Left cardiac atrium (tissue), 4 donors: ENCODE measurements at places on chromosomes 16 and 17. TPM values are rescaled to one million over a fixed set of nuclear protein-coding genes. Genes with fewer than 3 reads are reported as not detected.

DNA sequence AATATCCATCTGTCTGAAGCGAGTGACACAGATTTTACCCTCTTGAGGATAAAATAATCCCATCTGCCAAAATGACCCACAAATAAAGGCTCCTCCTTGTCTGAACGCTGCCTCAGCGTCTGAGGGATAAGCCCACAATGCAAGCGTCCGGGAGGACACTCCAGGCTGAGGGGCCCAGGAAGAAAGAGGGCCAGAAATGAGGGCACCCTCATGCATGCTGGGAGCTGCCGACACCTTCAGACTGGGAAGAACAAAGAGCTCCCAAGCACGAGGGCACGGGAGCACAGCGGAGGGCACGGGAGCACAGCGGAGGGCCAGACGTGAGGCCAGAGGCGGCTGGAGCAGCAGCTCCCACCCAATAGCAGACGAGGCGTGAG lies 126.9 kb downstream of the ZNF778 start:
- DNase-seq: no peak

DNA sequence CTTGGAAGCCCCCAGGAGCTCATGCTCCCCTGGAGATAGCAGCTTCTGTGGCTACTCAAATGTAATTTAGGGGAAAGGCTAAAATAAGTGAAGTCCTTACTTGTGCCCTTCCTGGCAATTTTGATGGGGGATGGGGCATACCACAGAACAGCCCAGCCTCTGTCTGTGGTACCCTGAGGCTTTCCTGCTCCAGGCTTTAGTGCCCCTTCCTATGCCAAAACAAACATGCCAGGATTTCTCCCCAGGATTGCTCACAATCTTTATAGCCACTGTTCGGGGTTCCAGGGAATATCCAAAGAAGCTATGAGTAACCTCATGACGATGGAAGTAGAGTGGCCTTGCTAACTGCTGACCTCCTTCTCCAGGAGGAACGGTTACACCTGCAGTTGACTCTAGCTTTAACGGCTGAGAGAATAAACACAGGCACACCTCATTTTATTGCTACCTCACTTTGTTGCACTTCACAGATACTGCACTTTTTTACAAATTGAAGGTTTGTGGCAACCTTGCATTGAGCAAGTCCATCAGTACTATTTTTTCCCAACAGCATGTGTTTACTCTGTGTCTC lies 24.9 kb downstream of the CCL4 start:
- DNase-seq: no peak

The C17orf113 gene
- total RNA-seq: 0.94 TPM

DNA sequence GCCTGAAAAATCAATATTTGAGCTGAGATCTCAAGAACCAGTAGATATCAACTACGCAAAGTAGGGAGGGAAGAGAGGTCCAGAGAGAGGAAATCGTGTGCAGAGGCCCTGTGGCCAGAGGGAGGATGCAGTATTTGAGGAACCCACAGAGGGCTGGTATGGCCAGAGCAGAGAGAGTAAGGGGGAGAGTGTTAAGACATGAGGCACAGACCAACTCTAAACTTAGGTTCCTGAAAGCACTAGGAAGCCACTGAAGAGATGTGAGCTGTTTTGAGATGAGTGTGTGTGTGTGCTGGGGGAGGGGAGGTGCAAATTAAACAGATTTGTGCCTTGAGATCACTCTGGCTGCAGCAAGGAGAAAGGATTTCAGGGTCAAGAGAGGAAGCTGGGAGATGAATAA lies 10.9 kb downstream of the SLC13A2 start:
- no peak for DNase-seq

The WRAP53 gene
- 6.0 TPM for total RNA-seq

GRCh38 chr16:49510654-49511305 lies 137.2 kb downstream of the C16orf78 start:
- DNase-seq: no peak

GRCh38 chr16:64253525-64253924 lies 868.3 kb downstream of the CDH11 start:
- no peak for DNase-seq

- DNase-seq: peak; percentile 40
Observed at GRCh38 chr16:11627822-11628457, 40.3 kb upstream of the SNN start.

DNA sequence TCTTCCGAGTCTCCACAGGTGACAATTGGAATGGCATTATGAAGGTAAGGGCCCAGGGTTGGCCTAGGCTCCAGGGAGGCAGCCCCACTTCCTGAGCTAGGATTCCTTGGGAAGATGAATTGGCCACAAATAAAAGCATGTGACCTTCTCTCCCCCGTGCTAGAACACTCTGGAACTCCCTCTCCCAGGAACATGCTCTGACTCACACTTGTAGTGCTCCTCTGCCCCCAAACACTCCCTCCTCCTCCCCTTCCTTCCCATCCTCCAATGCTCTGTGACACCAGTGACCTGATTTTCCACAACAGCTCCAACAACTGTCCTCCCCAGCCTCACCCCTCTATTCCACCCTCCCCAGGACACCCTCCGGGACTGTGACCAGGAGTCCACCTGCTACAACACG lies 16.4 kb upstream of the ABCC3 start:
- no peak for DNase-seq

The PRAC2 gene
- total RNA-seq: not detected
